ENCODE measurements at places on chromosomes 2 and 18. TPM values are rescaled to one million over a fixed set of nuclear protein-coding genes. Genes with fewer than 3 reads are reported as not detected.
A peak's percentile ranks its signal among the peaks of the same experiment; 100 is the strongest.

- H3K4me3 ChIP-seq = no peak within 1 kb of the TSS
- no peaks in the 10 kb centered on the region for H3K36me3 ChIP-seq
- H3K4me1 ChIP-seq = no peaks in the 10 kb centered on the region
- no peaks in the 10 kb centered on the region for H3K27me3 ChIP-seq
- DNase-seq = no peak
Observed at GRCh38 chr2:190062601-190063000, at the start of gene MSTN. MSTN (minus strand) TSS chr2:190062729; CDS start chr2:190062596, 133 bp downstream.

- no peaks in the 10 kb centered on the region for H3K36me3 ChIP-seq
- peak; percentile 29 for DNase-seq
- H3K4me3 ChIP-seq = no peak overlapping the region
Observed at GRCh38 chr2:239143858-239144712, 256.7 kb downstream of the HDAC4 start.

DNA sequence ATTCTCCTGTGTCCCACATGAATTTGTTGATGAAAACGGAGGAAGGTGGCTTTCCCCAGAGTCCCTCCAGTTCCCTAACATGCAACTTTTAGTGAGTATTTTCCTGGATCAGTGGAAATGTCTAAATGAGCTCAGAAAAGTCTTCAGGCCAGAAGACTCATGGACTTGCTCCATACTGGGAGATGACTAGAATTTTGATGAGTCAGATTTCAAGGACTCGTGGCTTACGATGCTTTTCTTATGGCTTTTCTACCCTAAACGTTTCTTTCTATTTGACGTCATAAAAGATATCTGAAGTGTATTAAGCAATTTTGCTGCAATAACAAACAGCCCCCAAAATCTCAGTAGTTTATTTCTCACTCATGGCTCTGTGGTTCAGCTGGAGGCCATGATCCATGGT is 397.6 kb downstream of the FBXO15 start:
- no peak for DNase-seq
- no peaks in the 10 kb centered on the region for H3K36me3 ChIP-seq
- no peaks in the 10 kb centered on the region for H3K4me1 ChIP-seq
- no peak overlapping the region for H3K27ac ChIP-seq
- H3K27me3 ChIP-seq = no peaks in the 10 kb centered on the region

DNA sequence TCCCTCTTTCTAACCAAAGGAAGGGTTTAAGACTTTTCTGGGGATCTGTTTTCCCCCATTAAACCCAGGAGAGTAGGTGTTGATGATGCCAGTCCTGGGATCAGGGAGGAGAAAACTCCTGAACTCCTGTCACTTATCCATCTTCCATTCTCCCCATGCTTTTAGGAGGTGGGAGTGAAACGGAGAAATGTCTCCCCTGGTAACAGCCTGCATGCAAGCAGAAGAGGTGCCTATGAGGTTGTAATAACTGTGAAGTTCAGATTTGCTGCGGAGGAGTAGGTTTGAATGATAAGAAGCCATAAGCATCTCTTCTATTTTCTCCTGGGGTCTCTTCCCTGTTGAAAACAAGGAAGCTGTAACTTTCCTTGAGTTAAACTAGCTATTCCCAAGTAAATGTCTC is 150.8 kb downstream of the SLC4A3 start:
- no peak overlapping the region for H3K27ac ChIP-seq
- DNase-seq = no peak
- H3K4me1 ChIP-seq = no peaks in the 10 kb centered on the region
- H3K36me3 ChIP-seq = no peaks in the 10 kb centered on the region
- no peaks in the 10 kb centered on the region for H3K27me3 ChIP-seq
- no peak overlapping the region for H3K4me3 ChIP-seq

DNA sequence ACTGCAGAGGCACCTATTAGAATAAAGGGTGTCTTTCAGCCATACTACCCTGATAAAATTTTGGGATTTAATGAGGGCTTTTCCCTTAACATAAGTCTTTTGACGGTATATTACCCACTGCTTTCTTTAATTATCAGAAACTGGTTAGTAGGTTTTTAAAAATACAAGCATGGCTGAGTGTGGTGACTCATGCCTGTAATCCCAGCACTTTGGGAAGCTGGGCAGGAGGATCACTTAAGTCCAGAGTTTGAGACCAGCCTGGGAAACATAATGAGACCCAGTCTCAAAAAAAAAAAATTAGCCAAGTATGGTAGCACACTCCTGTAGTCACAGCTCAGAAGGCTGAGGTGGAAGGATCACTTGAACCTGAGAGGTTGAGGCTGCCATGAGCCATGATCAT is 16.1 kb downstream of the CPSF3 start:
- no peak for DNase-seq
- no peak overlapping the region for H3K27ac ChIP-seq
- H3K27me3 ChIP-seq = no peaks in the 10 kb centered on the region
- H3K4me1 ChIP-seq = no peaks in the 10 kb centered on the region
- no peak overlapping the region for H3K4me3 ChIP-seq
- H3K36me3 ChIP-seq = peaks cover 8% of the 10 kb centered on the region

DNA sequence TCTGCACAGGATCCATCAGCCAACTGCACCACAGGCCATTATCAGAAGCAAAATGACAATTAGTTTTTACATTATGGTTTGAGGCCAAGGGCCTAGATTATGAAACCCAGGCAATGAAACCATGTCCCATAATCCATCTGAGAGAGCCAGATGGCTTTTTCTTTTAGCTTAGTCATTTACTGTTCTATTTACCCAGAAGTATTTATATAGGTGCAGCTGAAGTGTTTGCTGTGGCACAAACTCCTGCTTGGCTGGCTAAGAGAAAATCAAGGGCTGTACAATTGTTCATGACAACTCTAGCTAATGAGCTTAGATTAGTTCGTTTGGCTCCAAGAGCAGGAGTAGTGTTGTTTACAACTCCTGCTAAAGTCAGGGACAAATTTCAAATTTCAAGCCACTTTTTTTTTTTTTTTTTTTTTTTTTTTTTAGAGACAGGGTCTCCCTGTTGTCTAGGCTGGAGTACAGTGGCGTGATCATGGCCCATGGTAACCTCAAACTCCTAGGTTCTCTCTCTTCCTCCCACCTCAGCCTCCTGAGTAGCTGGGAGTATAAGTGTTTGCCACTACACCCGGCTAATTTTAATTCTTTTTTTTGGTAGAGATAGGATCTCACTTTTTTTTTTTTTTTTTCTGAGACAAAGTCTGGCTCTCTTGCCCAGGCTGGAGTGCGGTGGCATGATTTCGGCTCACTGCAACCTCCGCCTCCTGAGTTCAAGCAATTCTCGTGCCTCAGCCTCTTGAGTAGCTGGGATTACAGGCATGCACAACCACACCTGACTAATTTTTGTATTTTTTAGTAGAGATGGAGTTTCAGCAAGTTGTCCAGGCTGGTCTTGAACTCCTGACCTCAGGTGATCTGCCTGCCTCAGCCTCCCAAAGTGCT is 18.4 kb upstream of the REV1 start:
- no peak overlapping the region for H3K27ac ChIP-seq
- no peaks in the 10 kb centered on the region for H3K36me3 ChIP-seq
- H3K27me3 ChIP-seq = no peaks in the 10 kb centered on the region
- no peak overlapping the region for H3K4me3 ChIP-seq
- no peak for DNase-seq

GRCh38 chr2:148853458-148853857 is 21.6 kb upstream of the KIF5C start:
- no peak for DNase-seq
- no peaks in the 10 kb centered on the region for H3K4me1 ChIP-seq
- H3K27me3 ChIP-seq = no peaks in the 10 kb centered on the region

DNA sequence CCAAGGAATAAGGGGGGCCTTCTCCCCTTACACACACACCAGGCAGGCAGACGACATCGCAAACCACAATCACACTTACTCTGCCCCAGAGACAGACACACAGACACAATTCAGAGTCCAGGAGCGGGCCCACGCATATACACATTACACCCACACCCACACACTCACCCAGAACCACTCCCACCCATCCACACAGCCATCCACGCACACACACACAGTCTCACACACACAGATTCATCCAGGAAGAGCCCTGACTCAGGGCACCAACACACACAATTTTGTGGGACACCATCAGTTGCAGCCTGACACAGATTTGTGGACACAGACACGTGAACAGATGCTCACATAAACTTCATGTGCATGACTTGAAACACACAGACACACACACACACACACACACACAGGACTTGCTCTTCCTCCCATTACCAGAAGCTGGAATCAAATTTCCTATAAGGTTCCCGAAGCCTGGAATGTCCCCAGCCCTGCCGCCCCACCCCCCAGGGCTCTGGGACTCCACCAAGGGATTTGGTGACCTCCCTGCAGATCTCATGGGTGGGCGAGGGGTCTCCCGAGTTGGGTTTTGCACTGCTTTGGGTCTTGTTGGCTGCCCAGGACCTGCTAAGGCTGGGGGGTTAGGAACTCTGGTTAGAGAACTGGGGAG is 23.5 kb downstream of the TNS1 start:
- no peaks in the 10 kb centered on the region for H3K27me3 ChIP-seq
- peaks cover 41% of the 10 kb centered on the region for H3K4me1 ChIP-seq
- H3K27ac ChIP-seq = peak overlapping the region; percentile 47
- H3K4me3 ChIP-seq = no peak overlapping the region
- no peak for DNase-seq

- H3K36me3 ChIP-seq = no peaks in the 10 kb centered on the region
- DNase-seq = no peak
- no peaks in the 10 kb centered on the region for H3K4me1 ChIP-seq
- H3K27ac ChIP-seq = no peak overlapping the region
- no peaks in the 10 kb centered on the region for H3K27me3 ChIP-seq
- H3K4me3 ChIP-seq = no peak overlapping the region
Observed at GRCh38 chr2:161708350-161708975, 84.2 kb downstream of the SLC4A10 start.

DNA sequence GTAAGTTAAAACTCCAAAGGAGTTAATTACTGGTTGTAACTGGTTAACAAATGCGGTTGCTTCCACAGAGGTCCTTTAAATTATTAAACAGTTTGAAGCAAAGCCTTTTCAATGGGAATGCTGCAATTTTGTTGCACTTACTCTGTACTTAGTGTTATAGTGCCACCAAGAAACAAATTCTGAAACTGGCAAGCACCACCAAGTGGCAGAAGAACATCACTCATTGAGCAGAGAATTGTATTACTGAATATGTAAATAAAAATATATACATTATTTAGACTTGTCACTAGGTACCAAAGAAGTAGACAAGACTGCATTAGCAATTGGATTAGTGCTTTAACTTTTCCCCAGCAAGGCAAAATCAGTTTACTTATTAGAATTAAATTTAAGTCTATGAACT is 2.6 kb upstream of the TMEFF2 start:
- peaks cover 22% of the 10 kb centered on the region for H3K27me3 ChIP-seq
- H3K4me1 ChIP-seq = peaks cover 29% of the 10 kb centered on the region
- no peaks in the 10 kb centered on the region for H3K36me3 ChIP-seq

DNA sequence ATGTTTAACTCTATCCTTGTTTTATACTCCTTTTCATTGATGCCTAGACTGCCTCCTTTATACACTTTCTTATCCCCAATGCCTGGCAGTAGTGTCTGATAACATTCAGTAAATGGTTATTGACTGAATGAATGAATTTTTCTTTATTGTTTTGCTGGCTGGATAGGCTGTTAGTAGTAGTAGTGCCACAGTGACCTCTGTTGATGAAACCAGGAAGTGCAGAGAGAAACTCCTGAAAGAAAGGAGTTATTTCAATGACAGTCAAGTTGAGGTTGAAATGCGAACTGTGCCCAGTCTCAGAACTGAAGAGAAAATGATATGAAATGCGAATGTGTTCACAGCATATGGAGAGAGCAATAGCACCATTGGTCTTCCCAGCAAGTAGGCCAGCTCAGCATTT is 26.8 kb upstream of the SLC9A2 start:
- H3K36me3 ChIP-seq = no peaks in the 10 kb centered on the region
- H3K27me3 ChIP-seq = no peaks in the 10 kb centered on the region
- no peak overlapping the region for H3K4me3 ChIP-seq
- DNase-seq = no peak
- H3K4me1 ChIP-seq = no peaks in the 10 kb centered on the region

DNA sequence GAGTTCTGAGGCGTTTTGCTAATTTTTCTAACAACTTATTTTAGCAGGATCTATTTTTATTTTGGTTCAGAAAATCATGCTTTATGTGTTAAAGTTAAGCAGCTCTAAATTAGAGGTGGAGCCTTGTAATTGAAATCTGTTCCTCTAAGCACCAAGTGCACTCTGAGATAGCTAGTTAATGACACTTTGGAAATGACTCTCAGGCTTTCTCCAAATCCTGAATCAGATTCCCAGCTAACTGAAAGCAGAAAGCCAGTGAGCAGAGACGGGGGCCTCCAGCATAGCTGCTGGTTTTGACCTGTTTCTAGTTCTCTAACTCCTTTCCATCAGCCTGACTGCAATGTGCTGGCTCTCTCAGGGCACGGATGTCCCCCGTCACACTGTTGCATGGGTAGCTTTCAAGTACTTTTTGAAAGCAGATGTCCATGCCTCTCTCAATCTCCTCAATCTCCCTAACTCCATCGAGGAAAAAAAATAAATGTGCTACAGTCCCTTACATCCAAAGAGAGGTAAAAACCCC is 326.5 kb downstream of the SATB2 start:
- no peak for DNase-seq
- H3K27ac ChIP-seq = no peak overlapping the region
- no peaks in the 10 kb centered on the region for H3K27me3 ChIP-seq
- H3K4me1 ChIP-seq = no peaks in the 10 kb centered on the region
- H3K4me3 ChIP-seq = no peak overlapping the region
- H3K36me3 ChIP-seq = no peaks in the 10 kb centered on the region

GRCh38 chr2:119490106-119490505 is 34.2 kb downstream of the SCTR start:
- DNase-seq = no peak
- no peaks in the 10 kb centered on the region for H3K36me3 ChIP-seq
- peaks cover 86% of the 10 kb centered on the region for H3K4me1 ChIP-seq
- H3K4me3 ChIP-seq = no peak overlapping the region

- peaks cover 7% of the 10 kb centered on the region for H3K4me1 ChIP-seq
- DNase-seq = peak; percentile 20
- H3K4me3 ChIP-seq = no peak overlapping the region
- H3K27me3 ChIP-seq = no peaks in the 10 kb centered on the region
- H3K36me3 ChIP-seq = no peaks in the 10 kb centered on the region
Observed at GRCh38 chr2:241854342-241855244, 4.1 kb downstream of the PDCD1 start.

DNA sequence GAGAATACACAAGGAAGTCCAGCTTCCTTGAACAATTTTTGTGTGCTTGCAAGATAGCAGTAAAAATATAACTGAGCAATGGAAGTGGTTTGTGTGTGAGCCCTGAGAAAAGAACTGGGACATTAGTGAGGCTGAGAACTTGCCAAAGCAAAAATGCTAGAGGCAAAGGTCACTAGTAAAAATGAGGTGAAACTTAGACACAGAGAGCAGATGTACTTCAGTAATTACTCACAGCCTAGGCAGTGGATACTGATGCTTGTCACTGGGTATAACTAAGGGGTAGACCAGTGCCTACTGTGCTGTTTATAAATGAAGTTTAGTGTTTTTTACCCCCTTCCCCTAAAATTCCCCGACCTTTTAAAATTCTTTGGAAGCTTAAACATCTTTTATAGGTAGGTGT is 450.1 kb downstream of the LPIN1 start:
- H3K27me3 ChIP-seq = no peaks in the 10 kb centered on the region
- no peak overlapping the region for H3K4me3 ChIP-seq
- H3K27ac ChIP-seq = no peak overlapping the region
- no peaks in the 10 kb centered on the region for H3K36me3 ChIP-seq
- no peaks in the 10 kb centered on the region for H3K4me1 ChIP-seq
- no peak for DNase-seq

Gene NOSTRIN
- total RNA-seq = 64.3 TPM

Gene RGPD4
- total RNA-seq = not detected

Gene SKA1
- total RNA-seq = not detected

Gene TGIF1
- 23.1 TPM for total RNA-seq

Gene KCNG2
- total RNA-seq = not detected

Gene RFX8
- total RNA-seq = not detected

Gene ANKRD62
- total RNA-seq = 13.0 TPM

Measured in body of pancreas (tissue), 4 donors.